Glutamatergic neuron (in vitro differentiated cells): ENCODE measurements at places on chromosomes 6 and 20.

- no peak for DNase-seq
Measured at GRCh38 chr6:124679387-124679786, 282.9 kb upstream of the RNF217 start.

DNA sequence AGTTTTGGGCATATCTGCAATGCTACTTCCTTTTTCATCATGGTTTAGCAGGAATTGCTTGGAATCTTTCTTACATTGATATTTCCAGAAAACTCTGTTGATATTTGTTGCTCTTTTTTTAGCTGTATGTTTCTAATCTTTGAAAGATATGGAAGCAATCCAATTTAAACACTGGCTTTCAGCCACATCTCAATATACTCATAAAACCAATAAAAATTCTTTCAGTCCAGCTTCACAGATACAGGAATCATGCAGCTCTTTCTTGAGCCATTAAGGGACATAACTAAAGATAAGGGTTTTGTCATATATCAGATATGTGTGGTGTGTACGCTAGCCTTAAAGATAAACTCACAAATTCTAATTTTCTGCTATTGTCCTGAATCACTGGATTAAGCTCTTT is 47.4 kb downstream of the PKIB start:
- DNase-seq, result no peak

DNA sequence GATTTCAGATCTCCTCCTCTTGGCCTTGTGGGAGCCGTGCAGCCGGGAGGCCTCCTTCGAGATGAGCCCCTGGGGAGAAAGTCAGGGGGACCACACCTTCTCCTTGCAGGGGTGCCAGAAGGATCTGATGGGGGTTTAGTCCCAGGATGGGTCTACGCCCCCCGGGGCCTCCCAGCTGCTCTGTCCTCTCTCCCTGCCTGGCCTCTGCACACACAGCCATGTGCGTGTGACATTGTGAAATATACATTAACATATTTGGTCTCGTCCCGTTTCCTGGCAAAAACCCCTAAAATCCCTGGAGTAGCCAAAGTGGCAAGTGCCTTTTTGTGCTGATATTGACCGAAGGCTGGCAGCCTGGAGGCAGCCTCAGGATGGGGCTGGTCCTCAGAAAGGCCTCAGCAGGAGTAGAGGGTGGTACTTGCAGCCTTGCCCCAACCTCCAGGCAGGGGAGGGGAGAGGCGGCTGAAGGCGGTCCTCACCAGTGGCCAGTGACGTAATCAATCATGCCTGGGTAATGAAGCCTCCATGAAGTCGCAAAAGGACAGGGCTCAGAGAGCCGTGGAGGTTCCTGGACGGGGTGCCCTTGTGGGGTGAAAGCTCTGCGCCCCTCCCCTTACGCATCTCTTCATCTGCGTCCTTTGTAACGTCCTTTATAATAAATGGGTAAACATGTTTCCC is 5.1 kb upstream of the HELZ2 start:
- no peak for DNase-seq

- DNase-seq, result no peak
Measured at GRCh38 chr6:95676011-95676628, 98.8 kb downstream of the MANEA start.
